ENCODE measurements at places on chromosomes 6 and 20.

DNA sequence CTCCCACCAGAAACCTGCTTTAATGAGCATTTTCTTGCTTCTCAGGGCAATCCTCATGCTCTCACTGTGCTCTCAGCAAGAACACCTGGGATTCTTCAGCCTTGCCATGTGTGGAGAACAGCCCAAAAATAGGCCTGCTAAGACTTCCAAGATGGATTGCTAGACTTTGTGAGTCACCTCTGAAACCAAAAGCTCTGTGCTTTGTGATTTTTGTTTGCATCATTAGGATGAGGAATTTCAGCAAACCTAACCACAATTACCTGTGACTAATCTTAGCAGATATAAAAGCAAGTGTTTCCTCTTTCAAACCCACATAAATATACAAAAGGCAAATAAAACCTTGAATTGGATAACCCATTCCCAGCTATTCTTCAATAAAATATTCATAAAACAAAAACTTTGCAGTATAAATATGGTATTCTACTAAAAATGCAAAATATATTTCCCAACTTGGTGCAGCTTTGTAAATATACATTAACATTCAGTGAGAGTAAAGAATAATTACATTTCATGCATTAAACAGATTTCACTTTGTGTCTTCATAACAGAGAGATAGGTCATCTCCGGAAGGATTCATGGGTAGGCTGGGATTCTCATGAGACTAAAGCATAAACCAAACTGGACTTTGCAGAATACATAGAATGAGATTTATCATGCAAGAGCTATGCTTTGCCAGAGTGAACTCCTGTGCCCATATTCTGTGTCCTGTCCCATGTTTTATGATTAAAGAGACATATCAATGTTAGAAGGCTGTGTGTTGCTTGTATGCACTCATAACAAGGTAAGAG is 33.5 kb downstream of the TPBG start:
- DNase-seq: no peak

DNA sequence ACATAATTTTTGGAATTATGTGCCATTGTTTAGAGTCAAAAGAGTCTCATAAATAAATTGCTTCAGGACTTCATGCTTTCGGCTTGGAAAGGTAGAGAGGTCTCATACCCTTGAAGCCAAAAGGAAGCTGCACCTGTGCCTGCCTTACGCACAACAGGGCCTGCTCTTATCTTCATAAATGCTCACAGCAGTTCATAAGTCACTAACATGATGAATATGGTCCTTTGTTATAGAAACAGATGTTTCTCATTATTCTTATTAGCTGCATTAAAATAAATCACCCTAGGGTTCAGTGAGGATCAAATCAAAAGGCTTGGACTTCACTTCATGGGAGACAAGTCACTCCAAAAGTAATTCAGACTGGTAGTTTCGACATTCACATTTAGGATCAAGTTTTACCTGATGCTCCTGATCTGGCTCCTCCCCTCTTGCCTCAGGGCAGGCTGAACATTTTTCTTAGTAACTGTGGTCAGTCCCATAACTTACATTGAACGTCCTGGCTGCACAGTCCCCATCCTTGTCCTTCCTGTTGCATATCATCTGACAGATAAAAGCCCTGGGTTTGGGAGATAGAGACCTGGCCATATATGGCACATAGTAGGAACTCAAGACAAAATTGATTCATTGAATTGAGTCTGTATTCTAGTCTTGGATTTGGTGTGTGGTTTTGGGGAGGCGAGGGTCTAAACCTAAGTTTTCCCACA is 20.7 kb upstream of the SH3BGRL2 start:
- no peak for DNase-seq

- DNase-seq: no peak
Observed at GRCh38 chr6:167212713-167213005, 54.9 kb upstream of the GPR31 start.

DNA sequence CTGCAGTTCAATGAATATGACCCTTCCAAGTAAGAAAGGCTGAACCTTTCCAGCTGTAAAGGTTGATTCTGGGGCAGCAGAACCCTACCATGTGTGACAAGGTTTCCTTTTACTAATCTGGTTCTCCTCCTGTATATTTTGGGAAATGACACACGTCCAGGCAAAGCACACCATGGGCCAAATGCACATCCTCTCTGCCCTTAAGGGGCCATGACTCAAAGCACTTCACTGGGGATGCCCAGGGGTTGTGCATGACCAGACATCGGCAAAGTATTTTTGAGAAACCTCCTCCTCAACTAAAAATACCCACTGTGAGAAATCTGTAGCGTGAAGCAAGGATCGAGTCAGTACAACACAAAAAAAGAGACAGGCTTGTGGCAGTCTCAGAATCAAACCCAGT is 174.7 kb downstream of the BACH2 start:
- no peak for DNase-seq

DNA sequence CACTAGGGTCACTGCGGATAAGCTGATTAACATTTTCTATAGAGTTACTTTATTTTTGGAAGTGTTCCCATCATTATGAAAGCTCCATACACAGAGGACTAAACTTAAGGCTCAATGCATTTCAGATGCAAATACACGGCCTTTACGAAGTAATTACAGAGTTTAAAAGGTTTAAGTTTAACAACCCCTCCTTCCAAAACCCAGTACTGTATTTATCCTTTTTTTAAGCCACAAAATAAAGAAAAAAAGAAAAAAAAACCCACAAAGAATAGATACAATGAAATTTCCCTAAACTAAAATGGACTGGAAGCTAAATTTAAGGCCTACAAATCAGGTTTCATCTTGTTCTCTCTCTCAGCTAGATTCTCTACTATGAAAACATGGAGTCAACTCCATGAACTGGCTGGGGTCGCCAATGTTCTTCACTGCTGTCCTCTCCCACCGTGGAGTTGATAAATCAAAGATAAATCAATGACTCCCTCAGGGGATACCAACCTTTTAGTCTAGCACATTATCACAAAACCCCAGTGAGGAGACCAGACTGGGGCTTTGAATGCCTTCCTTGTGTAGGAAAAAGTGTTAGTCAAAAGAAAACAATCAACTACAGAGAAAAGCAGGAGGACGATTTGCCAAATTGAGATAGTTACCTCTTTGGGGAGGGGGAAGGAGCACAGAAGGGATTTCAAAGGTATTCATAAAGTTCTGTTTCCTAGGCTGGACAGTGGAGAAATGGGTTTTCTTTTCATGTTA is 52.5 kb downstream of the TNFRSF21 start:
- DNase-seq: peak; percentile 82

DNA sequence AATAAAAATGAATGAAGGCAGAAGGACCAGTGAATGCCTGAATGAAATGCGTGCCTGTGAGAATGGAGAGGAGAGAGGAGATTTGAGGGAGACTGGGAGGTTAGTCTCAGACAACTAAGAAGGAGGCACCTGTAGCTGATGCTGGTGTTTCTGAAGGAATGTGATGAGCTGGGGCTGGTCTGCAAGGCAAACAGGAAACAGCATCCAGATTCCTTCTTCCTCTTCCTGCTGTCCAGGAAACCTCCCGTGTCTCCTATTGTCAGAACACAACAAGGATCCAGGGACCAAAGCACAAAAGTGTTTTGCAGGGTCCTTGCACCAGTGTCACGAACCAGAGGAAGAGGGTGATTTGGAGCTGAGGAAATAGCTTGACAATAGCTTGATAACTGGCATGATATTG is 50.4 kb upstream of the TAB2 start:
- DNase-seq: no peak

DNA sequence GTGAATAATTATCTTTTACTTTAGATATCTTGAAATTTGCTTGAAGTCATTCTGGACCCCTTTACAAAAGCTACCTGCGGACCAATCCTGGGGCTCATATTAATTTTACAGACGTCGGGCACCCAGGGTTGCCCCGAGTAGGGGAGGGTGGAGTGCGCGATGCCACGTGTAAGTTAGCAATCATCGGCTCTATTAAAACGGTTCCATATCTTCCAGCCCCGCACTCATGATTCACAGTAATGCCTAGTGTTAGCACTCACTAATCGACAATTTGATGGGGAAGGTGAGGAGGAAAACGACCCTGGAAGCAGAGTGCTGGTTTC is 34.9 kb upstream of the TCF21 start:
- DNase-seq: no peak

- no peak for DNase-seq
Observed at GRCh38 chr20:59364611-59365010, 64.2 kb downstream of the EDN3 start.

DNA sequence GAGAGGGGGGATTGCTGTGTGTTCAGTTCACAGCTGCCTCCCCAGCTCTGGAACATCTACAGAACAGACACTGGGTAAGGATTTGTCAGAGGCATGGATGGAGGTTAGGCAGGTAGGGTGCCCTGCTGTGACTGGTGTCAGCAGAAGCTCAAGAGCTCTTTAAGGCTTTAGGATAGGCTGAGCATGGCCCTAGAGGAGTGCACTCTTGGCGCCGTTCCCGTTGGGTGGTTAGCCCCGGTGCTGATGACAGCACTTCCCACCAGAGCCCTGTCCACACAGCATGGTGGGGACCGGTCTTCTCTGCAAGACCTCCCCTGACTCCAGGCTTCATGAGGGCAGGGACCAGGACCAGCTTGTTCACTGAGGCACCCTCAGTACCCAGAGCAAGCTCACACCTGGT is 262.0 kb downstream of the BMP7 start:
- DNase-seq: no peak

DNA sequence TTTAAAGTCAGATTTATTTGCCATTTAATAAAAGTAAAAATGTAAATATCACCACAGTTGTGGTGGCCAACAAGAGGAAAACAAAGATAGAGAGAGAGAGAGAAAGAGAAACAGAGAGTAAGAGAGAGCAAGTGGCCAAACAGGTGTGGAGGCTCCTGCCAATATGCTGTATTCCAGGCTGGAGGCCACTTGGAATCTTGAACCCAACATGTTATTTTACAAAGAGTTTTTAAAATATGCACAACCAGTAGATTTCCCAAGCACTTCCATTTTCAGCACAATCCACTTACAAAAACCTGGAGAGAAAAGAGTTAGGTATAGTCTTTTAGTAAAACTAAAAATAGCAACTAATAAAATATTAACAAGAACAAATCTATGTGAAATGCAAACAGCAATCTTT is 1323.1 kb upstream of the CITED2 start:
- DNase-seq: no peak

DNA sequence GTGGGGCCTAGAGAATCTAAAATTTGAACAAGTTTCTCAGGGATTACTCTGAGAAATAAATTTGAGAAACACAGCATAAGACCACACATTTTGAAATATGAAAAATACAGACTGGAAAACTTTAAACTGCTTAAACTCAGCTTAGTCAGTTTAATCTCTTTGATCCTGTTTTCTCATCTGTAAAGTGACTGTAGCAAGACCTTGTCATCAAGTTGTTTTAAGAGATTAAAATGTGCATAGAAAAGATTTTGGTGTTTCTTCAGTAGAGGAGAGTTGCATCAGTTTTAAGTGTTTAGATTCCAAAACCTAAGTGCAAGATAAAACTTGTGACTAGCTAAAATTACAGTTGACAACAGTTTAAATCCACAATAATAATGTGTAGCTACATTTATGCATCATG is 8.1 kb upstream of the BCKDHB start:
- no peak for DNase-seq

DNA sequence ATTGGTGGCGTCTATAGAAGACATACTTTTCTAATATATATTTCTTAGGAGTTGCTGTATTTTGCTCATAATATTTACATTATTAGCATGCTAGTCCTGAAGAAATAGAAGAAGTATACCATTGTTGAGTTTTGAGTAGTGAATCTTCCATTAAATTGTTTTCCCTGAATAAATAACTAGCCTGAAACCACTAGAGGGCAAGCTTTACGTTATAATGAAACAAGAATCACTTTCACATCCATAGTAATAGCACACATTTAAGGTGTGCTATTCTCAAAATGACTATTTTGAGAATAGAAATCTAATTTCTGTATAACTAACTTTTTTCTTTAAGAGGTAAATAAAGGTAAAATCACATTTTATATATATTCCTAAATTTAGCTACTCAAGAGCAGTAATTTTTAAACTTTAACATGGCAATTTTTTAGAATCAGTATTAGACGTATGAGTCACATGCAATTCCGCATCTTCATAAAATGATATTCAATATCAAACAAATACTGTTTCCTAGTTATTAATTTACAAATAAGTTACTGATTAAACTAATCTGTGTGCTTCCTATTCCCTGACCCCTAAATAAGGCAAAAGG is 213.2 kb upstream of the MANEA start:
- peak; percentile 50 for DNase-seq

- DNase-seq: no peak
Observed at GRCh38 chr6:38760097-38760496, 45.0 kb downstream of the DNAH8 start.

- DNase-seq: no peak
Observed at GRCh38 chr6:57294862-57295445, 22.5 kb upstream of the PRIM2 start.

DNA sequence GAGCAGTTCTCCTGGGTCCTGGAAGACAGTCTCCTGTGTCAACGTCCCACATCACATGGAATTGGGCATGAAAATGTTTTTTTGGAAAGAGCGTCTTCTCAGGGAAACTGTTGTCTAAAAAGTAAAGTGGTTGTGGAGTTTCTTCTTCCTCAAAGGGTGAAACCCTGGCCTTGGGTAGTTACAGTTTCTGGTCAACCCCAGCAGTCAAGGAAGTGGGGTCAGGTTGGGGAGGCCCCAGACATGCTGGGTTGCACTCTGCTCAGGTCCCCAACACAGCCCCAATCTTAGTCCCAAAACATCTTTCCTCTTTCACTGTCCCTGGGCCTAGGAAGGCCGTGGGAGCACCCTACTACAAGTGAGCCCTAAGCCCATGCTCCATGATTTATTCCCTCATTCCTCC is 996 bp upstream of the NFKBIE start:
- DNase-seq: no peak

DNA sequence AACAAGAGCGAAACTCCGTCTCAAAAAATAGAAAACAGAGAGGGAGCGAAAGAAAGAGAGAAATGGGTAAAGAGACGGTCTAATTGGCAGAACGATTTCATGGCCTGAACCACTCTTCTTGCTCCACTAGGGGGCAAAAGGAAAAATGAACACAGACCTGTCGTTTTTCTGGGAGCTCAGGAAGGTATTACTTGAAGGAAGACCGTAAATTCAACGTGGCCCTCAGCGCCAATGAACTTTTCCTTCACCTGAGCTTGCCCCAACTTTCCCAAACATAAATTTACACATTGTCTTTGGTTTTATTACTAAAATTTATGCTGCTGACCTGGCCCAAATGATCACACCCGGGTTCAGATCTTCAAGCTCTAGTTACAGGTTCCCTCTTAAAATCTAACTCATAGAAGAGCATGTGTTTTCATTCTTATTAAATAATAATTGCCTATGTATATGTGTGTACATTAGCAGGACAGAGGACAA is 67.3 kb downstream of the ATP9A start:
- peak; percentile 71 for DNase-seq

DNA sequence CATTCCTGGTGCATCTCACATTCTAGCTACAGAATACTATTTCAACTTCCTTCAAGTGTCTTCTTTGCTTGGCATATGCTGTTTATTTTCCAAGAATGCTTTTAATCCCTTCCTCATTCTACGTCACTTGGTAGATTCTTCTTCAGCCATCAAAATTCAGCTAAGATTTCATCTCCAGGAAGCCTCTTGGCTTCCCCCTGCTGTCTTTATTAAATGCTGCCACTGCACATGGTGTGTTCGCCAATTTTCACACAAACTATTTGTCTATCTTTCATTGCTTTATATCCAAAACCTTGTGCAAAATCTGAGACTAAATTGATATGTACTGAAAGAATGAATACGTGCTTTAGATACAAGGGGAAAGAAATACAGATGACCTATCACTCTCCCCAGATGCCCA is 253.0 kb downstream of the RFPL4B start:
- DNase-seq: no peak

All from mesendoderm (in vitro differentiated cells).